Stimulated activated CD4-positive, alpha-beta T cell treated with anti-CD3 and anti-CD28 coated beads, Interleukin-1b, Interleukin-23, amount 100 ng/mL, for 1 hour (primary cell): ENCODE measurements at places on chromosomes 6 and 20.

DNA sequence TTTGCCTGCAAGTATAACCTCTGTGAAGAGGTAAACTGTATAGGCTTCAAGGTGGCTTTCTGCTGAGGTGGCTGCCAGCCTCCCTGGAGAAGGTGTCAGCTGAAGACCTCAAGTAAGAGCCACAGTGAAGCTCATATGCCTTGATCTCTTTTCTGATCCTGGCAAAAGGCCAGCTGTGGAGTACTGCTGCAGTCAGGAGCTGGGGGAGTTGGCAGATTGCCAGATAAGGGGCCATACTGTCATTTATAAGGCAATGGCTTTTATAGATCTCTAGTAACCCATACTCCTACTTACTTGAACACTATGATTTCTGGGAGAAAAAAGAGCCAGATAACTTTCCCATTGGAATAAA is 8.8 kb upstream of the CEP85L start:
- DNase-seq: no peak

DNA sequence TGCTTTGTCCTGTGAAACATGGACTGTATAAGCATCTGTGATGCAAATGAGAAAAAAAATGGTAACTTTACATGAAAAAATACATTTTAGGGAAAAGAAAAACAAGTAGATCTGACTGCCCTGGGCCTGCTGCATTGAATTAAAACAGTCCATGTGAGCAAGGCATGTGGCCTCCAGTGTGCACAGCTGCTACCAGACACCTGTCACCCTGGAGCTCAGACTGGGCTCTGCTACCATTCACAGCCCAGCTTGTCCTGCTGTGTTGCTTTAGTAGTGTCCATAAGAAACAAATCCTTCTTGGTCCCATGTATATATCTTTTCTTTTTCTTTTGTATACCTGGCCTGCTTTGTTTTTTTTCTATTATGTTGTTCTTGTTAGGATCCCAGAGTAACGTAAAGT is 315.9 kb downstream of the NKAIN2 start:
- no peak for DNase-seq

DNA sequence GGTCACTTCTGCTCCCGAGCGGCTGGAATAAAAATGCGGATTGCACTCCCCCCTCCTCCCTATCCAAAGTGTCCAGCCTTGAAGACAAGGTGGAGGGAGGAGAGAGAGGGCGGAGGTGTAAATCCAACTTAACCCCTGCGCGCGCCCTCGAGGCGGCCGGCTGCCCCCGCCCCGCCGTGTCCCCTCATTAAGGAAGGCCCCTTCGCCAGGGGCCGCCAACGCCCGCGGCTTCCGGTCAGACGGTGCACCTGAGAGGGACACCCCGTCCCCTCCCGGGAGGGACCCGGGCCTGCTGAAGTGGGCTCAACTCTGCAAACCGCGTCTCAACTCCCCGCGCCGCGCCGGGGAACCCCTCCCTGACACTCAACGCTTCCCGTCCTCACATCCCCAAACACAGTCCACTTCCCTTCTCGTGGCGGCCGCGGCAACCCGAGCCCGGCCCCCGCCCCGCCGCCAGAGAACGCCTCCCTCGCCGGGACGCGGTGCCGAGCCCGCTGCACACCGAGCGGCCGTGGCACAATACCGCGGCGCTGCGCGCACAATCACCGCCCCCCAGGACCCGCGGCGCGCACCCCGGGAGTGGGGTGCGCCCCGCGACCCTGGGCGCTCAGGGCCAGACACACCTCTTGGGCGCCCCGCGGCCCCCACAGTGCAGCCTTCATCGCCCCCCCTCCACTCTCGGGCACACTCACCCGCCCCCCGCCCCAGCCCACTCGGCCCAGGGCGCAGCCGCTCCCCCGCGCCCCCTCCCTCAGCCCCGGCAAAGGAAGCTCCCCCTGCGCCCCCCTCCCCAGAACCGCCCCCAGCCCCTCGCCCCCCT is 102.5 kb downstream of the NOL4L start:
- DNase-seq: no peak

- DNase-seq: no peak
Measured at GRCh38 chr20:44644230-44644617, 7.3 kb downstream of the ADA start.

DNA sequence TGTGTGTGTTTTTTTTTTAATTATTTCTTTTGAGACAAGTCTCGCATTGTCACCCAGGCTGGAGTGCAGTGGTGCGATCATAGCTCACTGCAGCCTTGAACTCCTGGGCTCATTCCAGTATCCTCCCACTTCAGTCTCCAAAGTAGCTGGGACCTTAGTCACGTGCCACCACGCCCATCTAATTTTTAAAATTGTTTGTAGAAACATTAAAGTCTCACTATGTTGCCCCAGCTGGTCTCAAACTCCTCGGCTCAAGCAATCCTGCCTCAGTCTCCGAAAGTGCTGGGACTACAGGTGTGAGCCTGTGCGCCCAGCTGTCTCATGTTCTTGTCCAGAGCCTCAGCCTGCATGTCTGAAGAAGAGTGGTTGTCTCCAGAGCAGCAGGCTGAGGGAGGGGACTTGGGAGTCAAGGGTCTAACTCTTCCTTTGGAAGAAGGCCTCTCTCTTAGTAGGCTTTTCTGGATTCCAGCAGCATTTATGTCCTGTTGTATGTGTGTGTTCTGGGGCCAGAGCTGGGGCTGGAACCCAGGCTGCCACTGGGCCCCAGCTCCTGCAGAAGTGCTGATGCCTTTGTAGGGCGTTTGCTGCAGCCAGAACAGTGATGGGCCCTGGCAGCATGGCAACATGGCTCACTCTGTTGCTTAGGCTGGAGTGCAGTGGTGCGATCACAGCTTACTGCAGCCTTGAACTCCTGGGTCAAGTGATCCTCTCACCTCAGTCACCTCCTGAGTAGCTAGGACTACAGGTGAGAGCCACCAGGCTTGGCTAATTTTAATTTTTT is 5.4 kb downstream of the DNMT3B start:
- no peak for DNase-seq

DNA sequence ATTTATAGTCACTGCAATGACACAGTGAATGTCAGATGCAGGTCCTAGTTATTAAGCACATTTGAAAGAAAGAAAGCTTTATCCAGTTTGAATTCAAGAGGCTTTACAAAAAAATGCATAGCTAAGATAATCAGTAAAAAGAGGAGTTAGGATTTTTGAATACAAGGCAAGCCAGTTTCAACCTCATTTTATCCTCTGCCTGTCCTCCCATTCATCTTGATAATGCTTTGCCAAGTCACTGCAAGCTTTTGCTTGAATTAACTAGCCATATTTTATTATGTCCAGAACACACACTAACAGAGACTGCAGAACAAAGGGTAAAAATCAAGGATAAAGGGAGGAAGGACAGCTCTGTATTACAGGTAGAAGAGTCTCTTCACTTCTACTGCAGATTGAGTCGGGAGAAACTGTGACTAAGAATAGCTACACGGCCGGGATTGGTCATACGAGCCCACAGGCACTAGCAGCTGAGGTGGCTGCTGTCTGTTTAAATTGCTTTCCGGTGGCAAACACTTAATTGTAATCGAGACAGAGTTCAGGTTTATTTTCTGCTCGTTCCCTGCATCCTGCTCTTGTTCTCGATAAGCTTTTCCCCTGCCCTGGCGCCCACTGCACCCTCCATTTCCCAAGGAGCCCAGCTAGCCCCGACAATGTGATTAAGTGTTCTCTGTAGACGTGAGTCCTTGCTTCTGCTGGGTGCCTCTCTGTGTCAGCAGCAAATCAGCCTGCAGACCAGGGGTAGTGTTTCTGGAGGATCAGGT is 30.5 kb upstream of the AKAP12 start:
- no peak for DNase-seq

GRCh38 chr6:2952557-2953095 is 18.7 kb downstream of the SERPINB6 start:
- DNase-seq: no peak

DNA sequence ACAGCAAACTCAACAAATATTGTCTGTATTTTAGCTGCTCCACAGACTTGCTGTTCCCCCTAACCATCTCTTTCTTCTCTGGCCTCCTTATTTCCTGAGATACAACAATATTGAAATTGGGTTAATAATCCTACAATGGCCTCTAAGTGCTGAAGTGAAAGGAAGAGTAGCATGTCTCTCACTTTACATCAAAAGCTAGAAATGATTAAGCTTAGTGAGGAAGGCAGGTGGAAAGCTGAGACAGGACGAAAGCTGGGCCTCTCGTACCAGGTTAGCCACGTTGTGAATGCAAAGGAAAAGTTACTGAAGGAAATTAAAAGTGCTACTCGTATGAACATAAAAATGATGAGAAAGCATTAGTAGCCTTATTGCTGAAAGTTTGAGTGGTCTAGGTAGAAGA is 63.8 kb downstream of the ELOVL5 start:
- DNase-seq: no peak

DNA sequence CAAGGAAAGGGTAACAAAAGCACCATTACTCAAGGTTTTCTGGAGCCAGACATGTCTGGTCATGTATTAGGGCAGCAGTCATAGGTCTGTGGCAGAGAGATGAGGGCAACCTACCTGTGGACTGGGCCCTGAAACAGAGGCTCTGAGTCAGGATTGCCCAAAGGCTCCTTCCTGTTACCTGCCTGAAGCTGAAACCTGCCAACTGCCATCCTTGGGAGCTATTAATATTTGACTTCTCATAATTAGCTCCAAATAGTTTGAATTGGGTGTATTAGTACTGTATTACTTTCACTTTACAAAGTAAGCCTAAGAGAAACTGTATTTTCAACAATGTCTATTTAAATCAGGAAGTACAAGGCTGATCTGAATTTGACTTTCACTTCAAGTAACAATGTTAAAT is 72.0 kb upstream of the TBX18 start:
- DNase-seq: no peak

GRCh38 chr20:62428396-62429295 is 1.3 kb upstream of the RBBP8NL start:
- no peak for DNase-seq

DNA sequence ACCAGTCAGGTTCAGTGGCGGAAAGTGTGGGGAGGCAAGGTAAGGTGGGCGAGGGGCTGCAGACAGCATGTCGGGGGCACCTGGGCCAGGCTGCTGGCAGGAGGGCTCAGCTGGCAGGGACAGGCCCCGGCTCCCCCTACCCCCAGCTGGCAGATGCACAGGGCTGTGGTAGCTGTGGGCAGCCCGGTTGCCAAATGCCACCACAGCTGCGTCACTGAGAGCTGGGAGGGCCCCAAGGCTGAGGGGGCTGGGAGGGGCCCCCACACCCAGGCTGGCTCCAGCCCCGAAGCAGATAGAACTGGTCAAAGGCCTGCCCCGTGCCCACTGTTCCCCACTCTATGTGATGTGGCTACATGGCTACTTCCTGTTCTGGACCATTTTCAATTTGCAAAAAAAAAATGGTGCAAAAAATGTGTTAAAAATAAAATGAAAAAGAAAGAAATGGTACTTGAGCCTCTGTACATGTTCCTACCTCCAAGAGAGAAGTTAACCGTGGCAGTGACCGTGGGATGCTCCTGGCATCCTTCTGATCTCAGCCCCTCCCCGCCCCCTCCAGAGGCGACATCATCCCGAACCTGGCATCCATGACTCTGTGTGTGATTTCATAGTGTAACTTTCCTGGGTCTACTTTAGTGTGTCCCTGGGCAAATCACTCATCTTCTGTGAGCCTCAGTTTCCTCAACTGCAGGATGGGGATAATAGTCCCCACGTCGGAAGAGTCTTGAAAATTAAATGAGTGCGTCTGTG is 64.4 kb downstream of the UBE2V1 start:
- DNase-seq: no peak

DNA sequence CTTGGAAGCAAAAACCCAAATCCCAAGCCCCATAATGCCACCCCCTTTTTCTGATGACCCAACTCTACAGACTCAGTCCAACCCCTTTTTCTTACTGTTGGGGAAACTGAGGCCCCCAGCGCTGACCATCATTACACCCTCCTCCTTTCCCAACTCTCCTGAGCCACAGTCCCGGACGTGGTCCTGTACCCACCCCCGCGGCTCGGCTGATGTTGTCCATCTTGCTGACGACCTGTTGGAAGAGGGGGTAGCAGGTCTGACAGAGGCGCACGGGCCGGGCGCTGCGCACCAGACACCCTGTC is 533 bp downstream of the OSTM1 start:
- DNase-seq: no peak

DNA sequence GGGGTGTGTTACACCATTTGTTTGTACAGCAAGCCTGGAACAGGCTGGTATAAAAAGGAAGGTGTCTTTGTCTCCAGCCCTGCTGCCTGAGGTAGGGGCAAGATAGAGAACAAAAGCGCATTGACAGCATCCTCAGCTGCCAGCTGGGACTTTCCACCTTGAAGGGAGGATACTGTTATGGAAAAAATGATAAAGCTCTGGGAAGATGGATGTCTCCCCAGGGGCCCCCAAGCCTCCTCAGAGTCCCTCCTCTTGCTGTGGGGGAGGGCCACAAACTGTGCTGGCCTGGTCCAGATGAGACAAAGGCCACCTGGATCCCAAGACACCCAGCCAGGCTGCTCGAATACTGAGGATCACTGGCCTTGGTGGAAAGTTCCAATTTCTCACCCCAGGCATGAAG is 13.0 kb downstream of the REM1 start:
- DNase-seq: no peak

GRCh38 chr20:4328541-4328940 is 313.2 kb upstream of the RNF24 start:
- DNase-seq: no peak

GRCh38 chr20:4169360-4170190 is 154.2 kb upstream of the RNF24 start:
- DNase-seq: no peak

DNA sequence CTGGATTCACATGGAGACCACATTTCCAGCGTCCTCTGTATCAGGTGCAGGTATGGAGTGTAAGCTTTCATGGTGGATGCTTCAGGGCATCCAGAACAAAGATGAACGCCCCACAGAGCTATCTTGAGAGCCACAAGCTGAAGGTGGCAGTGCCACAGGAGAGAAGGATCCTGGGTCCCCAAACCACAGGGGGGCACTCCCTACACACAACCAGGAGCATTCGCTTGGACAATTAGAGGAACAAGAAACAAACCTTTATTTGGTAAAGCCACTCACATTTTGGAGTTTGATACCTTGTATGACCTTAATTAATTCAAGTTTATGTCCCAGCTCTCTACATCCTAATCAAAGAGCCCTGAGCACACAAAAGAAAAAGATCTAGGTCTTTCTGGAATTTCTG is 406.3 kb downstream of the PREX1 start:
- no peak for DNase-seq

- no peak for DNase-seq
Measured at GRCh38 chr20:3922223-3922982, 33.2 kb downstream of the PANK2 start.

GRCh38 chr6:46010270-46010669 is 5.4 kb downstream of the CLIC5 start:
- DNase-seq: no peak
